Activated CD4-positive, alpha-beta T cell treated with anti-CD3 and anti-CD28 coated beads for 4 hours (primary cell): ENCODE measurements at places on chromosomes 16 and 17.

DNA sequence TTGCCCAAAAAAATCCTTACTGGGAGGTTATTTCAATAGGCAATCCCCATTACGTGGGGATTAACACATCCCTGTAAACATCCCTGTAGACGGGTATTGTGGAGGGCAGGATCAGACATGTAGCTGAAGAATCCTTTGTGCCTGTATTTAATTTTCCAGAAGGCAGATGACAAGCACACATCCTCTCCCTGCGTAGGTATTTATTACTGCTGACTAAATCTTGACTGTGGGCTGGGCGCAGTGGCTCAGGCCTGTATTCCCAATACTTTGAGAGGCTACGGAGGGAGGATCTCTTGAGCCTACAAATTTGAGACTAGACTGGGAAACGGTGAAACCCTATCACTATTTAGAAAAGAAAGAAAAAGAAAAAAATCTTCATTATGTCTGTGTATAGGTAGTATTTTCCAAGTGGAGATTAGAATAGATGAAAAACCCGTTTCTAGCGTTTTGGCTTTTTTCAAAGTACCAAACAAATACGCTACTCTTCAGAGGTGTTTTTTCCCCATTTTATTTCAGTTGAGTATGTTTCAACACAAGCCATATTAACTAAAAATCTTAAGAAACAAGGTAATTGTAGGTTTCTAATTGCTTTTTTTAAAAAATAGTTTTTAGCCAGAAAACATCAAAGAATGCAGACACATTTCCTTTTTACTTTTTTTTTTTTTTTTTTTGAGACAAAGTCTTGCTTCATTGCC, 1.5 kb upstream of the MARF1 start:
- no peak for DNase-seq

GRCh38 chr17:67606471-67606870, 111.3 kb upstream of the NOL11 start:
- no peak for DNase-seq

DNA sequence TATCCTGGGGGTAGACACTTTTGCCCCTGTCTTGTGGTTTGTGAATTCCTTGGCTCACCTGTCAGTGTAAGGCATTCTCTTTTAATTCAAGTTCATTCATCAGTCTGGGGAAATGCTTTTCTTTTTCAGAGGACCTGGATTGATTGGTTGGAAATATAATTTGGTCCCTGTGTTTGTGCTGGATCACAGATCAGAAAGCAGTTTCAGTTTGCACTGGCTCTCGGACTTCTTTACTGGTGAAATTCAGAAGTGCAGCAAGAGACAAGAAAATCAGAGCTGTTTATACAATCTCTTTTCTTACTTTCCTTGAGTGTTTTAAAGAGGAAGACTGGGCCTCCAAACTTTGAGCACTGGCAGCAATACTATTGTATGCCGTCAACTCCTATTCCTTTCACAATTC, 161.8 kb upstream of the KCNJ16 start:
- no peak for DNase-seq

- DNase-seq = no peak
Observed at GRCh38 chr17:31758646-31759045, 100.4 kb downstream of the COPRS start.

DNA sequence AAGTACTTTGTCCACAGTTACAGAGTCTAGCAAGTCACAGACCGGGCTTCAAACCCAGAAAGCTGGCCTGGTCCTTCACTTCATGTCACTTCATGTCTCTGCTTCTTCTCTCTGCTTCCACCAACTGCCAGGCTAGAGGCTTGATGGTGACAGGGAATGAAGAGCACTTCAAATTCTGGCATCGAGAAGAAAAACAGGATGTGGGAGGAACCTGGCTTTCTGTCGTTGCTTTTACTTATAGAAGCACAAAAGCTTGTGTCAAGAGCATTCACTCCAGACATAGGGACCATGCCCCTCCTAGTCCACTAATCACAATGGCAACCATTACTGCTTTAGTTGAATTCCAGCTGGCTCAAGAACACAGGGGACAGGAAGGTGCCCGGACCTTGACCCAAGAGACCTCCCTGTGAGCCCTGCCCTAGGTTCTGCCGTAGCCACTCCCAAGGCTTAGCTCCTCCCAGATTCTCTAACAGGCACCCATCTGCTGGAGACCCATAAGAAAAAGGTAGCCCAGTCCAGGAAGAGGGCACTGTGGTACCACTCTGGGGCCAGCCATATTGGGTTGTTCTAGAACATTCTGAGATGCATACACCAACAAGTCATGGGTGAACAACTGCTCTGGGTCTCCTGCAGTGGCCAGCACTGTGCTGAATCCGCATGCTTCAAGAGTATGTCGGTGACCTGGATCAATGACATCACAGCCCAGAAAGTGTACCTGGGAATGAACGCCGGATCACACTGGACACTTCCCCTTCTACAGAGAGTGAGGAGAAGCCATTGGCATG, 181.8 kb downstream of the C16orf95 start:
- no peak for DNase-seq

DNA sequence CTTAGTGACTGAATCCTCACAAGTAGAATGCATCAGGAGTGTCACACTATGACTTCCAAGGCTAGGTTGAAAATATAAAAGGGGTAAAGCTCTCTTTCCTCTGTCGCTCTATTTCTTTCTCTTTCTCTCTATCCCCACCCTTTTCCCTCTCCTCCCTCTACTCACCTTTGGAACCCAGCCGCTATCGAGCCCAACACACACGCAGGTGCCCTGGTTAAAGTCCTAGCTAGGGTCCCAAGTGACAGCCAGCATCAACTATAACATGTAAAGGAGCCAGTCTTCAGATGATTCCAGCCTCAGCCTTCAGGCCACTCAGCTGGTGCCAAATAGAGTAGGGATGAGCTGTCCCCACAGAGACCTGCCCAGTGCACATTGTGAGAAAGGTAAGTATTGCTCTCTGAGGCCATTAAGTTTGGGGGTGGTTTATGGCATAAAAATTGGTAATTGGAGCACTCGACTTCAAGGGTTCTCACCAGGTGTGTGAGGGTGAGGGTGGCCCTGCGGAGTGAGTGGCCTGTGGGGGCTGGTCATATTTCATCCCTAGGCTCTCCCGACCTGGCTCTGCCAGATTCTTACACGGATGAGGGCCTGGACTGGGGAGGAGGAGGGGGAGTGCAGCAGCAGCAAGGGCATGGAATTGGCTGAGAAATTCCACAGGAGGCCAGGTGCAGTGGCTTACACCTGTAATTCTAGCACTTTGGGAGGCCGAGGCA, 14.9 kb upstream of the C16orf54 start:
- DNase-seq = no peak

- no peak for DNase-seq
Observed at GRCh38 chr16:5837007-5837670, 739.5 kb upstream of the EEF2KMT start.

- peak; percentile 51 for DNase-seq
Observed at GRCh38 chr17:16419929-16420271, 4.5 kb downstream of the TRPV2 start.

- no peak for DNase-seq
Observed at GRCh38 chr17:39608142-39608981, 642 bp upstream of the NEUROD2 start.

GRCh38 chr17:73208139-73208827, 15.4 kb downstream of the COG1 start:
- DNase-seq = no peak
